ENCODE measurements at places on chromosomes 6 and 20. TPM values are rescaled to one million over a fixed set of nuclear protein-coding genes. Genes with fewer than 3 reads are reported as not detected.
A peak's percentile ranks its signal among the peaks of the same experiment; 100 is the strongest.

Gene TMEM244
- total RNA-seq: not detected

Gene PBOV1
- 2.2 TPM for total RNA-seq

Gene LY6G6D
- not detected for total RNA-seq

DNA sequence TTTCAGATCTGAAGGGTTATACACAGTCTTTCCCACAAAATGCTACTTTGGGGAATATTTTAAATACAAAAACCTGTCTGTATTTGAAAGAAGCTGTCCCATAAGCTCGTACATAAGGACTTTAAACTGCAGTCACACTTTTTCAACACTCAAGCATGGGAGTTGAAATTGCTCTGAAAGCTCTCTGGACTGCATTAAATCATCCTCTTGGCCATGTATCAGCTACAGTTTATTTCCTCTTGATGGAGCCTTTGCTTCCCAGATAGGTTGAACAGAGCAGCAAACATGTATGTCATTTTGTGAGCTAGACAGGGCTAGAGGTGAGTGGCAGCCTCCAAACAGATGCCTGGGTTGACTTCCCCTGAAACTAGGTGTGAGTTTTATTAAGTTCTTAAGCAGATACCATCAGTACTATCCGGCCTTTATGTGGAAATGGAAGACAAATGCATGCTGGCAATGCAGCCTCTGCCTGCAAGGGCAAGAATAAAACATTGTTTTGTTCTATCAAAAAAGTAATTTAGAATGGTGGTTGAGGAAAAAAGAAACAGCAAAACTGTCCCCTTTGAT, 105.9 kb upstream of the ENPP5 start:
- no peak for DNase-seq

DNA sequence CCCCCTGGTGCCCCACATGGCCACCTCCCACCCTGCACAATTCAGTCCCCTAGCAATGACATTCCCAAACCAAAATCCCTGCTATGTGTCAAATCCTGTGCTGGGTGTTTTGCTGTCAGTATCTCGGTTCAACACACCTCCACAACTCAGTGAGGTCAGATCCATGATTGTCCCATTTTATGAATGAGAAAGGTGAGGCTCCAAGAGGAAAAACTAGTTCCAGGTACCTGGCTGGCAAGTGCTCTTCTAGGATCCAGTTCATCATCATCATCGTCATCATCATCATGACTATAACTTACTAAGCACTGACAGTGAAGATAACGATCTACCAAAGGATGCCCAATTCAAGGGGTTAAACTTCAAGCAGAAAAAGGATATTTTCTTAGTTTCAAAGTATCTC, 15.2 kb downstream of the ID1 start:
- DNase-seq: no peak

- DNase-seq: no peak
Observed at GRCh38 chr20:46408281-46408731, 1.9 kb upstream of the ELMO2 start.

DNA sequence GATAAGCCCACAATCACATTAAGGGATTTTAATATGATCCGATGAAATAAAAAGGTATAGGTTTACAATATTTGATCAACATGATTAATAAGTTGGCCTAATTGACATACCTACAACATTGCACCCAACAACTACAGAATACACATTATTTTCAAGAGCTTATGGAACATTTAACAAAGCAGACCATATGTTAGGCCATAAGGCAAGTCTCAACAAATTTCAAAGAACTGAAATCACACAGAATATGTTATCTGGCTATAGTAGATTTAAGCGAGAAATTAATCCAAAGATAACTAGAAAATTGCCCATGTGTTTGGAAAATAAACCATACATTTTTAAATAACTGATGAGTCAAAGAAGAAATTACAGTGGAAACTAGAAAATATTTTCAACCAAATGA, 126.0 kb upstream of the KCNG1 start:
- DNase-seq: no peak

GRCh38 chr20:23783447-23783846, 32.7 kb upstream of the CST1 start:
- no peak for DNase-seq

- no peak for DNase-seq
Observed at GRCh38 chr6:163487606-163488005, 73.1 kb downstream of the QKI start.

DNA sequence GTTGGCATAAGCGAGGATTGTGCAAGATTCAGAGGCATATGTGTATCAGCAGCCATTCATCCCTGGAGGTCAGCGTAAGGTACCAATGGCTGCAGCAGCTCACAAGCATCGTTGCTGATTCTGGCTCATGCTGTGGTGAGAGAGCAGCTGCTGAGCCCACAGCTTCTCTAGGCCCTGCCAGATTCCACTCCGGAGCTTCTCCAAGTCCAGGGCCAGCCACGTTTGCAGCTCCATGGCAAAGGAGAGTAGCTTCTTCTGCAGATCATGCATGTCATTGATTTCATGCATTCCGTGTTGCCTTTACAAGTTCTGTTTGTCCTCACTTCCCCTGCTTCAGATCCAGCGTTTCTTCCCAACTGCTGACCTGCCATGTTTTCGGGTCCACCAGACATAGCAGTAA, 474.8 kb upstream of the ID4 start:
- DNase-seq: no peak

DNA sequence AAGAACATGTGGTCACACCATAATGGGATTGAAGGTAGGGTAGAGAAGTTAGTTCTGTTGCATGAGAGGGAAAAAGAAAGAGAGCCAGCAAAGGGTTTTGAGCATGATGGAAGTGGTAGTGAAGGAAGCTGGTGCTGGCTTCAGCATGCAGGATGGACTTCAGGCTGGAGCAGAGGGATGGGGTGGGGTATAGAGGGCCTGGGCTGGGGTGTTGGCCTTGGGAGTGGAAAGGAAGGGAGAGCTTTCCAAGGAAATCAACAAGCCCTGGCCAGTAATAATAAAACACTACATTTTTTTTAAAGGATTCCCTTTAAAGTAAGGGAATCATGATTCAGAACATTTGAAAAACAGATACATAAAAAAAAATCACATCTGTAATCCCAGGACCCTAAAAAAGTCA, 61.2 kb downstream of the LAMA4 start:
- no peak for DNase-seq

DNA sequence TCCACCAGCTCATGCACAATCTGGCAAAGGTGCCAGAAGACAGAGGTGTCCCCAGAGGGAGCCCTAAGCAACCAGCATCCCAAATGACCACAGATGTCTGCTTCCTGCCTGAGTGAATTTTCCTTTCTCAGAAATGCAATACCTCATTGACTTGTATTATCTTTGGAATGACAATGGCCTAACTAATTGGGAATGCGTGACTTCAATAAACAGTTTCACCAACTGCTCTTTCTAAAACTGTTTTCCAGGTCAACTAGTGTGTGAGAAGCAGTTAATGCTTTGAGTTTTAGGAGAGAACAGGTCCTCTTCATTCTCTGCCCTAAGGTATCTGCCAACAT, 108.9 kb upstream of the SNX9 start:
- DNase-seq: no peak

- DNase-seq: peak; percentile 59
Observed at GRCh38 chr6:170224694-170225660, 65.9 kb downstream of the DLL1 start.

DNA sequence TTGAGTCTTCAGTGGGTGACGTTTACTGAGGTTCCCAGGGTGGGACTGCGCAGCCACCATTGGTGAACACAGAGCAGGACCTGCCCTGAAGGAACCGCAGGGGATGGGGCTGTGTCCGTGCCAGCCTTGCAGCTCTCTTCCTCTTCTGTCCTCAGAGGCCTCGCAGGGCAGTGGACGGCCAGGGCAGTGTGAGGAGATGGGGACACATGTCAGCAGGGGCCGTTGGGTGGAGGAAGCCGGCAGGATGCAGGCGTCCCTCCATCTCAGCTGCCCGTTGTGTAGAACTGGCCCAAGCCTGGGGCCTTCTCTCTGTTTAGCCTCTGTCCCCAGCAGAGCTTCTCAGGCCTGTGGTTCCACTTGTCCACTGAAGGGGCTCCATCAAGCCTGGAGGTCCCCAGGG, 53.6 kb upstream of the SMOC2 start:
- no peak for DNase-seq

DNA sequence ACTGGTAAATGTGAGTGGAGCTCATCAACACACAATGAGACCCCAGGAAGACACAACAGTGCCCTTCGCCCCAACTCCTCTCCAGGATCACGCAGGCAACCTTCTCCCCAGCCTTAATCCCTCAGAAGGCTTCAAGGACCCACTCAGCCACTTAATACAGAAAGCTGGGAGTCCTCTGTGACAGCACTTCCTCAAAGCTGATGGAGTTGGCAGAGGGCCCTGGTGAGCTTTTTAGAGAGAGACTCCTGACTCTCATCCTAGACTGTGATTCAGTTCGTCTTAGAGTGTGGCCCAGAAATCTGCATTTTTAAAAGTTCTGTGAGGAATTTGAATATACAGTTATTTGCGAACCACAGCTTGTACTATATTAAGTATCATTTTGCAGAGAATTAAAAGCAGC, 187.7 kb downstream of the UST start:
- peak; percentile 71 for DNase-seq

GRCh38 chr6:35553315-35553714, 40.6 kb upstream of the TULP1 start:
- DNase-seq: no peak

All from umbilical cord (tissue), 2 donors.